Pulmonary artery endothelial cell (primary cell): ENCODE measurements at places on chromosomes 3 and 15. TPM values are rescaled to one million over a fixed set of nuclear protein-coding genes. Genes with fewer than 3 reads are reported as not detected.

MYO5C gene
- 6.9 and 10.4 TPM in 2 replicates for total RNA-seq

DNAH1 gene
- 1.3 and 2.5 TPM in 2 replicates for total RNA-seq

ABI3BP gene
- 9.3 and 14.5 TPM in 2 replicates for total RNA-seq

LRRC2 gene
- total RNA-seq = 0.07 and 0.85 TPM in 2 replicates

CCDC33 gene
- total RNA-seq = not detected in 2 replicates

LMOD3 gene
- not detected in 2 replicates for total RNA-seq

OSBPL10 gene
- 17.3 and 20.2 TPM in 2 replicates for total RNA-seq

CHRM5 gene
- not detected in 2 replicates for total RNA-seq

UACA gene
- 84.9 and 152 TPM in 2 replicates for total RNA-seq

AP3B2 gene
- total RNA-seq = not detected in 2 replicates
